ENCODE measurements at places on chromosomes 13 and 19.

GRCh38 chr13:113029487-113030258 is 60.7 kb downstream of the MCF2L start:
- peak; percentile 81 for DNase-seq

- DNase-seq = peak; percentile 78
These were observed 1.0 kb upstream of the SLC17A7 start for GRCh38 chr19:49442354-49442753.

DNA sequence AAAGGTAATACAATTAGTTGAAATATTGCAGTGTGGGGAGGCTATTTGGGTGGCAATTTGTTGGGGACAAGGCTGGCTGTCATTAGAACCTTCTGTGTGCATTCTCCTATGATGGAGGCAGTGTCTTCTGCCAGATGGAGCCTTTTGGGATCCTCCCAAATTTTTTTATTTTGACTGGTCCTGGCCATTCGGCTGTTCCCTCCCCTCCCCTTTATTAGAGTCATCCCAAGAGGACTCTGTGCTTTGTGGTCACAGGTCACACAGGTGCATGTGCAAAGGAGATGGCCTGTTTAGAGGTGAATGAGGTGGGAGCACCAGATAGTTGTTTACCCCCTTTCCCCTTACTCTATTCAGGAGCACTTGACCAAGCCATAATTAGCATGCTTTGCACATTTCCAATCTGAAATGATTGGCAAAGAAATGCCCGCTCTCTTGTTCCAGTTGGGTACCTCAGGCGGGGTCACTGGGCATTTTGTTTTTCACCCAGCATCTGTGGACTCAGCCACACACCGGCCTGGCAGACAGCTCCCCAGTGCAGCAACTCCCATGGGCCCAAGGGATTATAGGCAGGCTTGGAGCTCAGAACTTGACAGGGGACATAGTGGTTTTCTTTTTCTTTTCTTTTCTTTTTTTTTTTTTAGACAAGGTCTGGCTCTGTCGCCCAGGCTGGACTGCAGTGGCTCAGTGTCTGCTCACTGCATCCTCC is 19.8 kb downstream of the GATAD2A start:
- no peak for DNase-seq

DNA sequence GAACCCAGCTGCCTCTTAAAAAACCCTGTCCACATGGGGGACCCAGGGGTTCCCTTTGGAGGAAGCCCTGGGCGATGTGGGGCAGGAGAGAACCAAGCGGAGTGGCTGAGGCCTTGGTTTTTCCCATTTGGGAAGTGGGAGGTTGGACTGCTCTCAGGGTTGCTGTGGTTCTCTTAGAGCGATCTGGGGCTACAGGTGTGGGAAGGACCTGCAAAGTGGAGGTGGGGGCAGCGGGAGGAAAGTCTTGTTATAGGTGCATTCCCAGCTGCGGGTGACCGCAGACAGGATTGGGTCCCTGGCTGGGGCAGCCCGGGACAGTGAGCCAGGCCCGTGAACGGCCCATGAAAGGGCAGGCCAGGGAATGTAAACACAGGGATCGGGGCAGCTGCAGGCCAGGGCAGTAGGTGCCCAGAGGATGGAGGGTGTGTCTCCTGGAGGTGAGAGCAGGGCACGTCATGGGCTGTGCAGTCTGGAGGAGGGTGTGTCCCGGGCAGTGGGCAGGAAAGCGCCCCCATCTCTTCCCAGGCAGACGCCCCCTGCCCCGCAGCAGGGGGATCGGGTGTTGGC is 814 bp downstream of the SLC25A23 start:
- no peak for DNase-seq
